ENCODE measurements at places on chromosomes 13 and 19.

- DNase-seq: no peak
Observed at GRCh38 chr13:23560571-23561089, 9.6 kb upstream of the TNFRSF19 start.

- peak; percentile 16 for DNase-seq
Observed at GRCh38 chr19:8513036-8513686, 806 bp downstream of the ZNF414 start.

DNA sequence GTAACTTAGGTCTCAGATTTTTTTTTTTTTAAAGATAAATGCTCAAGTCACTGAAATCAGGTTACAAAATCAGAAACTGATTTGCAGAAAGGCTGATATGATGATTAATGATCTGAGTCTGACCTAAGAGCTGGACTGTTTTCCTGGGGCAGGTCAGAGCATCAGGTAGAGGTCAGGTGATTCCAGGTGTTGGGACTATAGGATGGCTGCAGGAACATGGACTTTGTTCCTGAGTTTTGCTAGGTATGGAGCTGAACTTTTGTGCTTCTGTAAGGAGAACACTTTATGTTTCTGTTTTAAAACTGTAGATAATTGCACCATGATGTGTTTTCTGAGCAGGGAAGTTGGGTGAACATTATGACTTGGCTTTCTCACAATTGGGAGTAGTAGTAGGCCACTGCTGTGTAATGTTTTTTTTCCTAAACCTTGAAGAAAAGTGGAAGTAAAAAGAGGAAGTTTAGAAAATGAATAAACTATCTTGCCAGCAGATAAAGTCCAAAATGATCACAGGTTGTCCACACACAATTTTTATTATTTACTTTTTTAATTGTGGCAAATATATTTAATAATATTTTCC is 297.2 kb downstream of the DCT start:
- no peak for DNase-seq

- DNase-seq: peak; percentile 95
Observed at GRCh38 chr19:45613926-45614725, 12.1 kb upstream of the GPR4 start.

- DNase-seq: no peak
Observed at GRCh38 chr13:25059958-25060357, 36.0 kb upstream of the PABPC3 start.

DNA sequence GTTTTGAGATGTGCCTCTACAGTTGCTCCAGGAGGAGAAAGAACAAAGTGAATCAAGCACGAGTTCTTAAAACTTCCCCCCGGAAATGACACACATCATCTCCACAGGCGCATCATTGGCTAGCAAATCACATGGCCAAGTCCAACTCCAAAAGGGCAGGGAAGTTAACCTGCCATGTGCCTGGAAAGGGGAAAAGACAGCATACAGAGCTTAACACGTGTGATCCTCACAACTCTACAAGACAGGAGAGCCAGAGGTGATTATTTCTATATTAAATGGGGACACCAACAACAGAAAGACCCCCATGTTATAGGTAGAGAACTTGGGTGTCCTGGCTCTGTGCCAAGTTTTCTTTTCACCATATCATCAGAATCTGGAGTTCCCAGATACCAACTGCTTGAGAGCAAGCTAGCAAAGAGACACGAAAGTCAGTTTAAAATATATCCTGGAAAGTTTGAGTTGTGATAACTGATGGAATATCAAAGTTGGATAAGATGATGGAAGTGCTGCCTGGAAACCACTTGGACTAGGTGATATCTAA is 871.1 kb downstream of the UQCRFS1 start:
- DNase-seq: no peak

DNA sequence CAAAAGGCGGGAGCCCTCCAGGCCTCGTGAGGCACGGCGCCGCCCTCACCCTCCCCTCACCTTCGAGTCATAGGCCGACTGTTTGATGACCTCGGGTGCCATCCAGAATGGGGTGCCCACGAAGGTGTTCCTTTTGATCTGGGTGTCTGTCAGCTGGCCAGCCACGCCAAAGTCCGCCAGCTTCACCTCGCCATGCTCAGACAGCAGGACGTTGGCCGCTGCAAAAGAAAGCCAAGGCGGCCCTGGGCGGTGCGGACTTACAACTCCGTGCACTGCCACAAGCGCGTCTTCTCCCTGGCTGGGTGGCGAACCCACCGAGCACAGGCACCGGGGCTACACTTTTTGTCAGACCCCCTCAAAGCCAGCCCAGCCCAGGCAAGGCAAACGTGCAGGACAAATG is 102.1 kb downstream of the STK24 start:
- DNase-seq: no peak

DNA sequence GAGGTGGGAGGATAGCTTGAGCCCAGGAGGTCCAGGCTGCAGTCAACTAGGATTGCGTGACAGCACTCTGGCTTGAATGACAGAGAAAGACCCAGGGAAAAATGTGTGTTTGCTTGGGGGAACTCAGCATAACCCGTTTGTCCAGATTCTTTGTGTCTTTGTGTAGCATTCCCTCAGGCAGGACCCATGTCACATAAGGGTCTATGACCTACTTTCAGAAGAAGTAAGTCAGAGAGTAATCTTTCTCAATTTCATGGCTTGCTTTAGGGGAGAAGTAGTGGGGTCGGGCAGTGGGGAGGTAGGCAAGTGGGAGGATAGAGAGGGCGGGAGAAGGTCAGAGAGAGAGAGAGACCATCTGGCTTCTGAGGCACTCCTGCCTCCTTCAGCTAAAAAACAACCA is 11.9 kb upstream of the PSPC1 start:
- DNase-seq: no peak

GRCh38 chr13:60275208-60275607 is 111.5 kb upstream of the DIAPH3 start:
- DNase-seq: no peak

- no peak for DNase-seq
Observed at GRCh38 chr19:30094756-30095140, 152.7 kb downstream of the URI1 start.

DNA sequence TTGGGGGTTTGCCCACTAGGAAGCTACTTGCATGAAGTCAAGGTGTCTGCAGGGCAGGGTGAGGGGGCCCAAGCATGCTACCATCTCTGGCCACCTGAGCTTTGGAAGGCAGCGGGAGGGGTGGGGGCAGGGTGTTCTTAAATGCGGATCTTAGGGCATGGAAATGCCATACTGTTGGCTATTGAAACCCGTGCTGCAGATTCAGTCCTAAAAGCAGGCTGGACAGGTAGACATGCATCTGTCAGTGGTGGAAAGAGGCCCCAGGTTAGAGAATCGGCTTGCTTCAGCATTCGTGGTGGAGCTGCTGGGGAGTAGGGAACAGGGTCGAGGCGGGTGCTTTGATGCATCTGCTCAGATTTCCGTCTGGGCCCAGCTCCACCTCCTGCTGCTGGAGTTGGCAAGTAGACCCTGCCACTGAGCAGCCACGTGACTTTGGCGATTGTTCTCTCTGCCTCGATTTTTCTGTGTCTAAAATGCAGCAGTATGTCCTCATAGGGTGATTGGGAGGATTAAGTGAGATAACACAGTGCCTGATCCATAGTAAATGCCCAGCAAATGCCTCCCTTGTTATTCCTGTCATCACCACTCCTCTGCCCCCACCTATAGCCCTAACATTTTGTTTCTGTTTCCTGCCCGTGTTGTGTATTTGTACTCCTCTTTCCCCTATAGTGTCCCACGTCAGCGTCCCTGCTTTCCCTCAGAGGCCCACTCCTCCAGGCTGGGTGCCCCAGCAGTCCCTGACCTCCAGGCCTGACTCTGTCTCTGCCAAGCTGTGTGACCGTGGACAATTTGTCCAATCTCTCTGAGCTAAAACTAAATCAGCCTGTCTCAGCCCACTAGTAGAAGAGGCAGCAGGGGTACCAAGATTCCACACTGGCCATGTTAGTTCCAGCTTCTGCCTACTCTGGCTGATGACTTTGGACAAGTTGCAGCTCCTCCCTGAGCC is 5.8 kb downstream of the PPP1R37 start:
- DNase-seq: no peak

- peak; percentile 70 for DNase-seq
Observed at GRCh38 chr19:10390652-10391286, 10.4 kb upstream of the TYK2 start.

DNA sequence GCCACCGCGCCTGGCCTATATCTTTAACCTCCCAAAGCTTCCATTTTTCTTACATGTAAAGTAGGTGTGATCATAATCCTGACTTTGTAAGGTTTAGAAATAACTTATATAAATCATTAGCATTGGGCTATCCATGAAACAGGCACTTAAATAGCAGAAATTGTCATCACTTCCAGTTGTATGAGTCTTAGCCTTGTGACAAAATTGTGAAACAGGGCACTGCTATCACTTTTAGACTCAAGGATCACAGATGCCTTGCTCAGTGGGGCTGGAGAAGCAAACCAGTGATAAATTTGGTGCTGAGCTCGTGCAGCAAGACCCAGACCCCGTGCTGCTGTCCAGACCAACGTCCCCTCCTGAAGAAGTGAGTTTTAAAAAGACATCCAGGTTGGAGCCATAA is 209.7 kb downstream of the KATNAL1 start:
- no peak for DNase-seq

DNA sequence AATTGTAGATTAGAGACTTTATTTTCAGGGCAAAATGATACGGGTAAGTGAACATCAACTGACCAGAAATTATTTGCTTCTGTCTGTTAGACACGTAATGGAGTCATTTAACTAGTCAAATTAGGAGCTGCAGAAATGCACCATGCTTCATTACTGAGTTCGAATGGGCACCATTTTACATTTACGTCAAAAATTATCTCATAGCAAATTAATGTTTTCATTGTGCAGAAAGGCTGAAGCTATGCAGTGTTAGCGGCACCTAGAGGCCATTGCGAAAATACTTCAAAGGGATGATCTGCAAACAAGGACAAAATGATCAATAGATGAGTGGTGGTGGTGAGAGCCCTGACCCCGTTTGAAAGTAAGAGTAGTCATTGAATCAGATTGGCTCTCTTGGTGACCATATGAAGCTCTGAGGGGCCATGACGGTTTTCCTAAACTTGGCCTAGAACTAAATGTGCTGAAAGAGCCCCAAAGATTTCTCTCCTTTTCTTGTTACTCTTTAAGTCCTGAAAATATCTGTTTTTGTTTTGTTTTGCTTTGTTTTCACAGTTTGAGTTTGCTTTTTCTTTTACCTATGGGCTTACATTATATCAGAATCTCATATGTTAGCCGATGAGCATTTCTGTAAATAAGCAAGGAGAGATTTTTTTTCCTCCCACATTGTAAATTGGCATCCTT is 277.9 kb downstream of the ZNF536 start:
- peak; percentile 45 for DNase-seq

GRCh38 chr13:50643060-50643459 is 200.4 kb downstream of the DLEU7 start:
- DNase-seq: no peak

DNA sequence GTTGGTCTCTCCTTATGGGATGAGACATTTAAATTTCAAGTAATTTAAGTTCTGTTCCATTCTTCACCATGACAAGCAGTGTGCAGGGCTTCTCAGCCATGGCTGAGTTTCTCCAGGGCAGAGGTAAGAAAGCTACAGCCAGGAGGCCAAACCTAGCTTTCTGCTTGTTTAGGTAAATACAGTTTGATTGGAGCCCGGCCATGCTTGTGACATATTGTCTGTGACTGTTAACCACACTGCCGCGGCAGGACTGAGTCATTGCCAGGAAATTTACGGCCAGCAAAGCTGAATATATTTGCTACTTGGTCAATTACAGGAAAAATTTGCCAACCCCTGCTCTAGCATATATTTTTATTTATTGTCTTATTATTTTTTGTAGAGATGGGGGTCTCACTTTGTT is 10.7 kb downstream of the NLRP8 start:
- DNase-seq: no peak

- no peak for DNase-seq
Observed at GRCh38 chr13:97757807-97758206, 195.7 kb upstream of the IPO5 start.

DNA sequence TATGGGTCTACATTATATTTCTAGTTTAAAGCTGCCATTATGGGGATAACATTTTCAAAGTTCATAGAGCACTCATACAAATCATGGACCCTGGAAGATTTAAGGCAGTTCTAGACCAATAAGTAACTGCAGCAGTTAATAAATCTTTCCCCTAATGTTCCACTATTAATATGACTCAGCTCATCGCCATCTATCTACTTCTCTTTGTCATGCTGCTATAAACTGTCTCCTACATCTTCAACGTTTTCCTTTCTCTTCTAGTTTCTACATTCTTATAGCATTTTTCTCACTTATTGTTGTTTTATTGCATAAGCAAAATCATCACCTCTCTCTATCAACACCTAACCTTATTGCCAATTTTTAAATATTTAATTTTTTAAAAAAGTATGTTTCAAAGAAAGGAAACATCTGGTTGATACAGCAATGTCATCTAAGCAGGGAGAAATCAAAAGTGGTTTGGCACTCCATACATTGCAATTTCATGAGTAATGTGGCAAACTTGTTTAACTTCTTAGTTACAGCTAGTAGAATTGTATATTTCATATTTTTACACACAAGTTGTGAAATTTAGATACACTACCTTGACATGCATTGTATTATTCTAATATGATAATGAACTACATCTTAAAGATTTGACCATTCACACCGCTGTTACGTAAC is 1500.4 kb upstream of the MIR17HG start:
- no peak for DNase-seq

DNA sequence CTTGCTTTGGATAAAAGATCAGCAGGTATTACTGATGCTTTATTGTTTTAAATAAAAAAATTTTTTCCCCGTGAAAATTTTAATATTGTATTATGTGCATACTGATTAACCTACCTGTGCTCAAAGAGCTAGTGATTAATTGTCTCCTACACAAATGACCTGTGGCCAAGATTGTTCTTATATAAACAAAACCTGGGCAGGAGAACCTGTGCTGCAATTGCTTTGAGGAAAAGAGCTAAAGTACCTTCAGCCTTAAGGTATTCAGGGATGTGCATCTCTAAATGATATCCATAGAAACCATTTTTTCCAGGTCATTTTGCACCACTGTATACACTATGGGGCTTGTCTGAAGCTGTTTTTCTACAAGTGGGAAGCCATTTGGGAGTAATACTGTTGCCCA is 1.2 kb downstream of the FRY start:
- peak; percentile 35 for DNase-seq

DNA sequence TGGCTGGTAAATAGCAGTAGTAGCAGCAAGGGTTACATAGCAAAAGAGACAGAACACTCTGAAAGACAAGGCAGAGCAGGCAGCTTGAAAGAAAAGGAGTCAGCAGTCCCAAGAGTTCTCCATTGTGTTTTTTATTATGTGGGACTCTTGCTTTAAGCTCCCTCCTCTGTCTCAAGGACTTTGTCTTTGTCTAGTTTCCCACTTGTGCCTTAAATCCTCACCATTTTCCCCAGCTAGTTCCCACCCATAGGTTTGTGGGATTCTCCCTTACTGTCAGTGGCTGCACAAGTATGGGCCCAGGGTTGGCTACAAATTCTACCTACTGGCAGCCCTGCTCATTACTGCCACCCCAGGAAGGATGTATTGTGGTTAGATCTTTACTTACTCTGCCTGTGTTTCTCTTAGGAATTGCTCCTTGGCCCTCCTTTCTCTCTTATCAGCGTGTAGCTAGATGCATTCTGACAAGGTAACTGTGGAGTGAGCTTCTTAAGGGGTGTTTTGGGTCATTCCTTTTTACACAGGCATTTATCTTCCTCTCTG is 413.4 kb upstream of the PCDH9 start:
- DNase-seq: no peak
